ENCODE measurements at places on chromosomes 11 and 22.
A peak's percentile ranks its signal among the peaks of the same experiment; 100 is the strongest.

- DNase-seq = no peak
- no peaks in the 10 kb centered on the region for H3K27me3 ChIP-seq
- peaks cover 38% of the 10 kb centered on the region for H3K4me1 ChIP-seq
Observed at GRCh38 chr11:12716816-12717215, 42.6 kb downstream of the TEAD1 start.

- peaks cover 5% of the 10 kb centered on the region for H3K36me3 ChIP-seq
- peaks cover 8% of the 10 kb centered on the region for H3K27me3 ChIP-seq
- H3K4me1 ChIP-seq = peaks cover 8% of the 10 kb centered on the region
- peak overlapping the region; percentile 94 for H3K4me3 ChIP-seq
Observed at GRCh38 chr11:112226831-112227401, 688 bp downstream of the PTS start.

GRCh38 chr22:38257650-38258250 is 15.1 kb downstream of the TMEM184B start:
- H3K36me3 ChIP-seq = no peaks in the 10 kb centered on the region
- peaks cover 25% of the 10 kb centered on the region for H3K4me1 ChIP-seq
- H3K27ac ChIP-seq = no peak overlapping the region
- H3K27me3 ChIP-seq = no peaks in the 10 kb centered on the region
- no peak for DNase-seq
- no peak overlapping the region for H3K4me3 ChIP-seq

GRCh38 chr11:70493089-70493474 is 94.8 kb downstream of the CTTN start:
- no peaks in the 10 kb centered on the region for H3K27me3 ChIP-seq
- H3K27ac ChIP-seq = no peak overlapping the region
- H3K4me3 ChIP-seq = no peak overlapping the region
- peaks cover 35% of the 10 kb centered on the region for H3K36me3 ChIP-seq
- DNase-seq = no peak

All from neuronal stem cell (in vitro differentiated cells).